Sigmoid colon (tissue), 7 donors: ENCODE measurements at places on chromosomes 2 and 18. TPM values are rescaled to one million over a fixed set of nuclear protein-coding genes. Genes with fewer than 3 reads are reported as not detected.

Gene LRATD1
- total RNA-seq, result 5.7 TPM

Gene ROCK1
- 86.7 TPM for total RNA-seq

Gene LCT
- total RNA-seq, result not detected

Gene CD226
- total RNA-seq, result 0.36 TPM

DNA sequence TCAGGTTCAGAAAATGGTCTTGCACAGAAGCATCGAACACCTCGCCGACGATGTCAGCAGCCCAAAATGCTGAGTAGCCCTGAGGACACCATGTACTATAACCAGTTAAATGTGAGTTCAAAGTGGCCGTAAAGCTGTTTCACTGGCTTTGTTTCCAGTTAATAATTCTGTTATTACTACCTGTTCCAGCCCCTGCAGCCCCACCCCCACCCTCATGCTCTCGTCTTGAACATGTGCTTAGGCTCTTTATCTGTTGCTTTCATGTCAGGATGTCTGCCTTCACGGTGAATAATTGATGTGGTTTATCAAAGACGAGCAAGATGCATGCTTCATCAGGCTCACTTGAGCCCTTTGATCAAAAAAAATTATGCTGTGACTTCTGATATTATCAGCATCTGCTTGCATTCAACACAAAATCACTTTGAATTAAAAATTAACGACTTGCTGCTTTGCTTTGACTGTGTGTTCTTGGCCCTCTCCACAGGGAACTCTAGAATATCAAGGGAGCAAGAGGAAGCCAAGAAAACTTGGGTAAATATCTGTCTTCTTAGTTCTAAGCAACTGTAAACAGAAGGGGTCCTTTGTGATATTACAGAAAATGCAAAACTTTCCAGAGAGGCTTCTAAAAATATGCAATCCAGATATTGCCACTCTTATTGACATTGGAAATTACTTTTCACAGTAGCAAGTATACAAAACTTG lies 63.4 kb upstream of the SP5 start:
- no peaks in the 10 kb centered on the region for H3K27me3 ChIP-seq
- no peak overlapping the region for H3K27ac ChIP-seq
- no peak overlapping the region for H3K4me3 ChIP-seq
- no peaks in the 10 kb centered on the region for H3K36me3 ChIP-seq

GRCh38 chr2:172693037-172693436 lies 42.6 kb upstream of the RAPGEF4 start:
- peaks cover 15% of the 10 kb centered on the region for H3K4me1 ChIP-seq
- peak; percentile 81 for DNase-seq

GRCh38 chr2:177708660-177709444 lies 316.3 kb downstream of the AGPS start:
- H3K36me3 ChIP-seq, result no peaks in the 10 kb centered on the region
- no peaks in the 10 kb centered on the region for H3K4me1 ChIP-seq
- no peaks in the 10 kb centered on the region for H3K27me3 ChIP-seq
- no peak overlapping the region for H3K27ac ChIP-seq
- H3K4me3 ChIP-seq, result no peak overlapping the region

GRCh38 chr18:49051311-49051967 lies 100.7 kb upstream of the SMAD7 start:
- H3K4me3 ChIP-seq, result no peak overlapping the region
- H3K4me1 ChIP-seq, result peaks cover 11% of the 10 kb centered on the region
- no peak overlapping the region for H3K27ac ChIP-seq
- no peaks in the 10 kb centered on the region for H3K27me3 ChIP-seq
- no peak for DNase-seq

DNA sequence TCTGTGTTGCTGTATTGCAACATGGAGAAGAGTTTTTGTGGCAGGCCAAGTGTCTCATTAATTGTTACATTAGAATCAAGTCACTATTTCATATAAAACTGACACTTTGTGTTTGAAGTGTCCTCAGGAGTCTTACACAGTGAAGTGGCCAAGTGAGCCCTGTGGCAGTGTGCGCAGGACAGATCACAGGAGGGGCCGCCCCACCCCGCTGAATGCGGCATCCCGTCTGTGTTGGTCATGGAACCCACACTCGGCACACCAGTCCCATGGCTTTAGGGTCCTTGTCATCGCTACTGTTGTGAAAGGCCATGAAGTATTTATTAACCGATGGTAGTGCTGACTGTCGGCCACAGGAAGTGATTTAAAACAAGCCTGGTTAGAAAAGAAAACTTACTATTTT lies 144.7 kb upstream of the NFATC1 start:
- no peak for DNase-seq
- no peaks in the 10 kb centered on the region for H3K36me3 ChIP-seq

GRCh38 chr2:217248312-217248935 lies 388.6 kb upstream of the TNP1 start:
- H3K27ac ChIP-seq, result peak overlapping the region; percentile 87
- DNase-seq, result peak; percentile 94
- H3K4me3 ChIP-seq, result peak overlapping the region; percentile 8
- H3K27me3 ChIP-seq, result no peaks in the 10 kb centered on the region
- peaks cover 65% of the 10 kb centered on the region for H3K4me1 ChIP-seq
- H3K36me3 ChIP-seq, result no peaks in the 10 kb centered on the region
